ENCODE measurements at places on chromosomes 4 and X.

DNA sequence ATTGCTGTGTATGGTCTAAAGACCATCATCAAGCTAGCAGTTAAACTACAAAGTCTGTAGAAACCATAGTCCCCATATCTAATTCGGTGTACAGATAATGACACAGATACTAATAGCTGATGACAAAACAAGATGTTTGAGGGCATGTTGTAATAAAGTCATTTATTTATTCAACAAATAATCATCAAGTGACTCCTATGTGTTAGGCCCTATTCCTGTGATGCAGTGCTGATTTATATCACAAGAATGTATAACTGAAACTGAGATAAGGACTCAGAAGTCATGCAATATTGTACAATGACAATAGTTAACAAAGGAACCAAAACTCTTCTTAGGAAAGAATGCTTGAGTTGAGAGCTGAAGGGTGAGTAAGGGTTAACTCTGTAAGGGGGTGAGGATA is 315.0 kb upstream of the NR3C2 start:
- no peak for DNase-seq

- peak; percentile 64 for DNase-seq
These were observed 44.7 kb downstream of the PRPS1 start for GRCh38 chrX:107672955-107673378.

DNA sequence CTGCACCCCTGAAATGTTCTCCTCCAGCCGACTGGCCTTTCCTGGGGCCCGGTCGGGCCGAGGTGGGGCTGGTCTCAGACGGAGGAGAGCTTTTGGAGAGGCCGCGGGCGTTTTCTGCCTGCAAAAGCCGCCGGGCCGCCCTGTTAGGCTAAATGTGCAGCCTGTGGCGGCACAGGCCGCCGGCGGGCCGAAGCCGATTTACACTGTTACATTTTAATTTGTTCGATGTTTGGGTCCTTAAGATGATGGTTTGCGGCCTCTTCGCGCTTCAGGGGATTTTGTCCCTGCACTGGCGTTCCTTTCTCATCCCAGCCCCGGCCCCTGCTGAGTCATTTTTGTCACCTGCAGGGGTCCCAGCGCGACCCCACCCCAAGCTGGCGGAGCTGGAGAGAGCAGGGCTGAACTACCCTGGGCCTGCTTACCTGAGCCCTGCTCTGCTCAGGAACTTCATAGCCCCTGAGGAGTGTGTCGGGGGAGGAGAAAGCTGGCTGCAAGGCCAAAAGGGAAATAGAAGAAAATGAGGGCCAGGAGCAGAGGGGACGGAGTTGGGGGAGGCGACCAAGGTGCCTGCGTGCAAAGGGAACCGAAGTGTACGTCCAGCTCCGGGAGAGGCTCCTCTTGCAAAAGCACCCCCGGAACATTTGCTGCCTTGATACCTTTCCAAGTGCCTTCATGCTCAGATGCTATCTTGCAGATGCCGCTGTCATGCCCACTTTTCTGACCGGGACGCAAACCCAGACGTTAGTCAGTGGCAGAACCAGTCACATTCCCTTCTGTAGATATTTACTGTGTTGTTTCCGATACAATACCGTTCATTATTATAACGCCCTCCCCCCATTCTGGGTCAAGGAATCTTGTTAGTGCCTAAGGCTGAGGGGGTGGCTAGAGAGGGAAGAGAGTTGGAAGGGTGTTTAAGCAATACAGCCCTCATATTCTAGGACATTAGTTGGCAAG is 977 bp upstream of the RBBP7 start:
- no peak for DNase-seq

- no peak for DNase-seq
These were observed 12.4 kb downstream of the PLP1 start for GRCh38 chrX:103789004-103789403.

DNA sequence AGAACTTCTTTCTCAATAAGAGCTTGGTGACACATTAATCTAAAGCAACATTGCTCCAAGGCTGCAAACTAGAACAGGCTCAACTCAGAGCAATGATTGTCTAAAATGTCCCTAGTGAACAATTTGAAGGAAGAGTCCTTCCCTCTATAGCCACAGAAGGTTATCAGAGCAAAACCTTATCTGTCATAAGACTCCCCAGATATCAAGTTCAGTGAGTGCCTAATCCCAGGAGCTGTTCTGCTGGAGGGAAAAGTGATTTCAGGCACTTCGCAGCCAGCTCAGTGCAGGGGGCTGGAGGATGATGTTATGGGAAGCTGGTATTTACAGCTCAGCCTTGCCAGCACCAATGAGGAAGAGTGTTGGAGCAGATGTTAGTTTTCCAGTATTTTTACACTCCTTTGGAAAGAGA is 497.5 kb downstream of the INPP4B start:
- DNase-seq, result no peak

DNA sequence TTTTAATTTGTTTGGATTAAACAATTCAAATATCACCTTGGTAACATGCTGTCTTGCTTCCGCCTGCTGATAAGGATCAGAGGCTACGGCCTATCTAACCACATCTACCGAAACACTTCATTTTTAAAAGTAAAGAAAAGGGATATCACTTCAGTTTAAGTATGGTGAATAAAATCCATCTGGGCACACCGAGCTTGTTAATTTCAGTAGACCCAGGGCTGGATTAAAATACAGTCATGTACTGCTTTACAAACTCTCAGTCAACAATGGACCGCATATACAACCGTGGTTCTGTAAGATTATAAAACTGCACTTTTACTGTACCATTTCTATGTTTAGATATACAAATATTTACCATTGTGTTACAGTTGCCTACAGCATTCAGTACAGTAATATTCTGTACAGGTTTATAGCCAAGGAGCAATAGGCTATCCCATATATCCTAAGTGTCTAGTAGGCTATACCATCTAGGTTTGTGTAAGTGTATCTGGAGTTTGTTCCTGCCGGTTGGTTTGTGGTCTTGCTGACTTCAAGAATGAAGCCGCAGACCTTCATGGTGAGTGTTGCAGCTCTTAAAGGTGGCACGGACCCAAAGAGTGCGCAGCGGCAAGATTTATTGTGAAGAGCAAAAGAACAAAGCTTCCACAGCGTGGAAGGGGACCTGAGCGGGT is 40.0 kb downstream of the SEPTIN11 start:
- DNase-seq, result no peak

GRCh38 chrX:148552775-148553174 is 52.4 kb downstream of the AFF2 start:
- DNase-seq, result no peak

DNA sequence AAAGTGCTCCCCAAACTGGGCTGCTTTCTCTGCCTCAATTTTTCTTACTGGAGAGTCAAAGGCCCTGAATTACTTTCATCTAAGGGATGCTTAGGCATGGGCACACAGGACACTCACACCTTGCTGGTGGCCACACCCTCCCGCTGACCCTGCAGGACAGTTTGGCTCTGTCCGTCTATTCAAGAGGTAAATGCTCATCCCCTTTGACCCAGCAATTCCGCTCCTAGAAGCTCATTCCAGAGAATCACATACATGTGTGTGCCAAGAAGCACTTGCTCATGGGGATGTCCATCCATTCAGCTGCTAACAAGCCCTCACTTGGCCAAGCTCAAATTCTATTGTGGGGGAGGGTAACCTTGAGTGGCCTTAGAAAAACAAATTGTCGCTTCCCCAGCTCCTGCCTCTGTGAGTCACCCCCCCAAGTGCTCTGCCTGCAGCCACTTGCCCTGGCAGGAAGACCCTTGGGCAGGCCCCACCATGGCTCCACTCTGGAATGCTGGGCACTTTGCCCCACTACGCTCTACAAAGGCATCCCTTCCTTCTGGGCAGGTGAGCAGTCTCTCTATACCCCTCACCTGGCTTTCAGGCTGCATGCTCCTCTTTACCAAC is 54.5 kb downstream of the HTRA3 start:
- no peak for DNase-seq

DNA sequence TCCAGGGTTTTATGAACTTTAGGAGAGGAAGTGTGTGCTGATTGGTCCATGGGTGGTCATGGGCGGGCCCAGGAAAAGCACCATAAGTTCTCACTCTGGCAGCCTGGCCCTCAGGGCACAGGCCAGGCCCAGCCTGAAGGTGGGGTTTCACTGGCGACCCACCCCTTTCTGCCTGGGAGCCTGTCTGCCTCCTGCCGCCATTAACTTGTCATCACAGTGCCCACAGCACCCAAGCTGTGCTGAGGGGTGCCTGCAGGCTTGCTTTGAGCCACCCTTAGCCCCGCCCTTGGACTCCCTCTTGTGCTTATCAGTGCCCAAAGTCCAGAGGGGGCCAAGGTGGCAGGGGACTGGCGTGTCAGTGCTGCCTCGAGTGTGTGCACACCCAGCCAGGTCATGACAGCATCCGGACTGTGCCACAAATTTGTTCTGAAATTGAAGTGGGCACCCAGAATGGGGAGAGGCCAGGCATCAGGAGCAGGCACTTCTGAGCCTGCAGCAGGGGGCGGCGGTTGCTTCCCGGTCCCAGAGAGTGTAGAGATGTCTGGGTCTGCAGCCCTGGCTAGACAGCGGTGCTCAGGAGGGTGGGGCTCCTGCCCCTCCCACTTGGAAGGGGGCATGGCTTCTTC is 455.6 kb downstream of the TMA16 start:
- DNase-seq, result no peak

DNA sequence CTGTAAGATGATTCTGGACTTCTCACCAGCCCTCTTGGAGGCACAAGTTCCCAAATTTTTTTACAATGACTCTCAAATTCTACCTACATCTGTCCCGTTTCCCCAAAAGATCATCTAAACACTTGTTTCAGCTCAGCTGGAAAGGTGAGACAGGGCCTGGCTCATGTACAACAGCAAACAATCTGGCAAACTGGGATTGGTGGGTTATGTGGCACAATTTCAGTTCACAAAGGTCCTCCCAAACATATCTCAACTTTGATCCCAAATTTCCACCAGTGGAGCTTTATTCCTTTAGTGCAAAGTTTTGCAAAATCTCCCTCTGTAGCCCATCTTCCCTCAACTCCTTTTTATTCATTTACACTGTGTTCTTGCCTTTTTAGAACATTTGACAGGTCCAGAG is 207.1 kb downstream of the ENOX2 start:
- no peak for DNase-seq
